ENCODE measurements at places on chromosomes 12 and 14. TPM values are rescaled to one million over a fixed set of nuclear protein-coding genes. Genes with fewer than 3 reads are reported as not detected.

- no peak for DNase-seq
Measured at GRCh38 chr14:75025082-75025481, 22.4 kb downstream of the EIF2B2 start.

- DNase-seq: no peak
Measured at GRCh38 chr12:6334940-6335450, 6.9 kb downstream of the TNFRSF1A start.

DNA sequence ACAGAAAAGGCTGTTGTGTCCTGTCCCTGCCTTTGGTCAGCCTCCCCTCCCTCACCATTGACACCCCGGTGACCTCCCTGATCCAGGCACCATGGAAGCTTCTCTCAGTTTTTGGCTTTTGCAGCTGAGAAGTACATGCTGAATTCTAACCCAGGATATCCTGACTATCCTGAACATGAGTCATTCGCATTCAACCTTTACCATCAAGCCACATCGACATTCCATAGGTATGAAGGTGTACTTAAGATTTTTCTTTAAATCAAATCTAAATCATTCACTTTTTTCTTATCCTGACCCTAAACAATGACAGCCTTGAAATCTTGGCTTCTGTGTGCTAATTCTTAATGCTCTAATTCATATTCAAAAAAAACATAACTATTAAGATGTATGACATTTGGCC is 8.7 kb upstream of the KRT78 start:
- DNase-seq: no peak

DNA sequence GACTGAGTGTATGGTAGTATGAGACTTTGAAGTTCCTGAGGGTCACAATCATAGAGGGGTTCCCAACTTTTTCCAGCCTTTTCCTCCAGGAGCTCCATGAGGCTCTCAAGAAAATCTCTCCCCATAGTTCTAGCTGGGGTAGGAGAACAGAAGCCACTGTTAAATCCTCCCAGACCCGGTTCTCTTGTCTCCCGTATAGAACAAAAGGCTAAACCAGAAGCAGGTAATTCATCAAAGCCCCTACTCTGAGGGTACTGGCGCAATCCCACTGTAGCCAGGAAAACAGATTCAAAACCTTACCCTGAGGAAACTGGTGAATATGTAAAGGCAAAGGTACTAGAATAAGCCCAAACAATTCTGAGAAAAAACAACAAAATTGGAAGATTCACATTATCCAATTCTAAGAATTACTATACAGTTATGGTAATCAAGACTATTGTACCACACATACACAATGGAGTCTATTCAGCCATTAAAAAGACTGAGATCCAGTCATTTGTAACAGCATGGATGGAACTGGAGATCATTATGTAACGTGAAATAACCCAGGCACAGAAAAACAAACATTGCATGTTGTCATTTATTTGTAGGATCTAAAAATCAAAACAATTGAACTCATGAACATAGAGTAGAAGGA is 20.5 kb downstream of the OR8S1 start:
- DNase-seq: no peak

DNA sequence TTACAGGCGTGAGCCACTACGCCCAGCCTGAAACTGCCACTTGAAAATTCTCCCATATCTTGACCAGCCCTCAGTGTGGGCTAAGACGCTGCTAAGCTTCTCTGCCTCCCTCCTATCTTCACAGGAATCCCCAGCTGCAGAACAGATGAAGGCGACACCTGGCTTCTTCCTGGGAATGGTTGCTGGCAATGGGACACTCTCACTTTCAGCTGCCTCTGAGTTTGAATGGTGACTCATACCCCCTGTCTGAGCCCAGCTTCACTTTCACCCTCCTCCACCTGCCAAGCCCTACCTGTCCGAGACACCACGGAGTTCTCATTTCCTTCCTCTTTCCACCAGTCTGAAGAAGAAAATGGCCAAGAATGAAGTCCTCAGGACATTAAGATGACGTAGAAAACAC is 18.3 kb upstream of the VASH1 start:
- no peak for DNase-seq

The ABCB9 gene
- 7.0 TPM for total RNA-seq

All from activated T-cell treated with anti-CD3 and anti-CD28 coated beads, Interleukin-2, amount 50 U/mL, for 72 hours (primary cell).